Occipital lobe (tissue), 3 donors: ENCODE measurements at places on chromosomes 6 and 20. TPM values are rescaled to one million over a fixed set of nuclear protein-coding genes. Genes with fewer than 3 reads are reported as not detected.

DCBLD1 gene
- 15.3 TPM for total RNA-seq

DNA sequence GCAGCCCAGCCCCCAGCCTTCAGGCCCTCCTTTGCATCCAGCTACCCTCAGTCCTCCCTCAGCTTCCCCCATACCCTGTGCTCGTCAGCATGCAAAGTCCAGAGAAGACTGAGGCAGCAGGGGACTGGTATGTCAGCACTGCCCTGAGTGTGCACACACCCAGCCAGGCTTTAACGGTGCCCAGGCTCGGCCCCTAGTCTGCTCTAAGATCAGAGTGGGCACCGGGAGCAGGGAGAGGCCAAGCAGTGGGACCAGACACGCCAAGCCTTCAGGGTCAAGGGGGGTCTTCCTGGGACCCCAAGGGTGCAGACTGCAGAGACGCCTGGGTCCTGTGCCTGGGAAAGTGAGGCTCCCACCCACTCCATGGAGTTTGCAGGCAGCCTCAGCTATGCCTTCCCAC lies 74.7 kb downstream of the GPR63 start:
- DNase-seq = no peak

GRCh38 chr20:39105551-39105950 lies 143.4 kb downstream of the DHX35 start:
- no peak for DNase-seq

DNA sequence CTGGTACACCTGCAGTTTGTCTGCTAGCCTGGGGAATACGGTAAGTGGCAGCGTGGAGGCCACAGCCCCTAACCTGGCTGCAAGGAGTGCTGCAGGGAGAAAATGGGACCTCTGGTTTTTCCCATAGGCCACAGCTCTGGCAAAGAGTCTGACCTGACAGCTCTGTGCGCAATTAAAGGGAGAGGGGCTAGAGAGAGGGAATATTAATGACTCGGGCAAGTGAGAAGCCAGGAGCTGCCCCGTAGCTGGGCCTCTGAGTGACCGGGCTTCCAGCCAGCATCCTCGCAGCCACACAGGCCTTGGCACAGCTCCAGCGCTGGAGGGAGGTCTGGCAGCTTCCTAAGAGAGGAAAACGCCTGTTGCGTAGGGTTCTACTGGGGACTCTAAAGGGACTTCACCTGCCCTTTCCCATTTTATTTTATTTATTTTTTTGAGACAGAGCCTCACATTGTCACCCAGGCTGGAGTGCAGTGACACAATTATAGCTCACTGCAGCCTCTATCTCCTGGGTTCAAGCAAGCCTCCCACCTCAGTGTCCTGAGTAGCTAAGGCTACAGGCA lies 18.2 kb upstream of the OCSTAMP start:
- DNase-seq = peak; percentile 78
